A549 treated with ZK216348 at 1 μM for 4 hours (cell line): ENCODE measurements at places on chromosomes 11 and 22. TPM values are rescaled to one million over a fixed set of nuclear protein-coding genes. Genes with fewer than 3 reads are reported as not detected.

The TUB gene
- 5.1 to 7.9 TPM (median 7.5 TPM) in 5 replicates for total RNA-seq

The SAA1 gene
- 0.58 to 1.2 TPM (median 0.89 TPM) in 5 replicates for total RNA-seq

The LINC01488 gene
- total RNA-seq = not detected in 5 replicates

The NAALAD2 gene
- not detected in 5 replicates for total RNA-seq

The TIMP3 gene
- total RNA-seq = 1.3 to 3.0 TPM (median 1.6 TPM) in 5 replicates

The MUC6 gene
- 0.30 TPM in 1 of 5 replicates, not detected in the others for total RNA-seq

The KRTAP5-8 gene
- total RNA-seq = not detected in 5 replicates

The CCDC116 gene
- not detected in 5 replicates for total RNA-seq

The MMP13 gene
- 0.09 to 0.15 TPM in 2 of 5 replicates, not detected in the others for total RNA-seq
